ENCODE measurements at places on chromosomes 3 and 15.

DNA sequence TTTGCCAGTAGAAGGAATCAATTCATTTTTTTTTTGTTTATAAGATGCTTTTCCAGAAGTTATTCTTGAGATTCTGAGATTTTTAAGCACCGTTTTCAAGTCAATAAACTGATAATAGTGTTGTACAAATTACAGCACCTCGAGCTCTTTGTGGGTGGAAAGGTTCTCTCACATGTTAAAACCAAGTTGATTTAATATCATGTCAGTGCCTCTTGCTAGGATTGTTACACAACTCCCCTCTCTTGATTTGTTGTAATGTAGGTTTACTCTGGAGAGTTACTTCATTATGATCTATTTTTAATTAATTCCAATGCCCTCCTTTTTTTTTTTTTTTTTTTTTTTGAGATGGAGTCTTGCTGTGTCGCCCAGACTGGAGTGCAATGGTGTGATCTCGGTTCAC lies 25.8 kb upstream of the UBXN7 start:
- no peak for DNase-seq

- no peak for DNase-seq
These were observed 152.3 kb downstream of the IGF1R start for GRCh38 chr15:98800437-98801233.

GRCh38 chr3:127673191-127674100 lies 694 bp downstream of the ABTB1 start:
- DNase-seq = peak; percentile 66

- DNase-seq = no peak
These were observed 65.4 kb downstream of the TFRC start for GRCh38 chr3:196016485-196016884.

DNA sequence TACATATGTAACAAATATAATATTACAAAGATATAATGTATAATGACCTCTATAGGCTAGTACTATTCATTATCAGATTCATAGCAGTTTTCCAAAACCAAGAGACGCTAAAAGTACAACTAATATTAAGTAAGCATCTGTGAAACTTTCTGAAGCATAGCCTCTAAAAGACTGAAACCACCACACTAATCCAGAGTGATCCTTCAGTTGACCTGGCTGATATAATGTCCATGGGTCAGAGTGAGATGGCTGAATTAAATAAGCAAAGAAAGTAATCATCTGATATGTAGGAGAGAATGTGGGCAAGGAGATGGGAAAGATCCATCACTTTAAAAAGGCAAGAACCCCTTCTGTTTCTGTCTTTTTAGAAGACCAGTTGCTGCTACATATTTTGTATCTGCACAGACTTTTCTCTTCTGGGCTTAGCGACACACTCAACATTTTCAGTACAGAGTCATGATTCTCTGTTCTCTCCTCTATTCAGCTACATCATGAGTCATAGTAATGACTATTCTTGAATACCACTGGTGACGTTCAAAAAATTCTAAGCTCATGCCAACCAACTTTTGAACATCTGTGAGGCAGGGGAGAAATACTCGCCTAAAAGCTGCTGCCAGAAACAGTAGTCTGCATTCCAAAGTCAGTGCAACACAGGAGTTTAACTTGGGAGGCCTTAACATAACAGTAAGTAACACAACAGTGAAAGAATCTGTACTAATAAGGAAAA lies 149.6 kb downstream of the MAGI1 start:
- peak; percentile 52 for DNase-seq

All from GM13976 (cell line).